Activated CD4-positive, alpha-beta memory T cell treated with anti-CD3 and anti-CD28 coated beads for 36 hours (primary cell): ENCODE measurements at places on chromosomes 5 and 9. TPM values are rescaled to one million over a fixed set of nuclear protein-coding genes. Genes with fewer than 3 reads are reported as not detected.

KIF27 gene
- total RNA-seq: 3.0 TPM

TTLL11 gene
- total RNA-seq: 0.97 TPM

NR6A1 gene
- 0.61 TPM for total RNA-seq

F2RL2 gene
- not detected for total RNA-seq
